CD4-positive, alpha-beta T cell treated with Interferon alpha-2 for 1 hour (primary cell): ENCODE measurements at places on chromosomes 11 and 22.

GRCh38 chr11:84663731-84664130 is 963.4 kb downstream of the DLG2 start:
- no peak for DNase-seq

DNA sequence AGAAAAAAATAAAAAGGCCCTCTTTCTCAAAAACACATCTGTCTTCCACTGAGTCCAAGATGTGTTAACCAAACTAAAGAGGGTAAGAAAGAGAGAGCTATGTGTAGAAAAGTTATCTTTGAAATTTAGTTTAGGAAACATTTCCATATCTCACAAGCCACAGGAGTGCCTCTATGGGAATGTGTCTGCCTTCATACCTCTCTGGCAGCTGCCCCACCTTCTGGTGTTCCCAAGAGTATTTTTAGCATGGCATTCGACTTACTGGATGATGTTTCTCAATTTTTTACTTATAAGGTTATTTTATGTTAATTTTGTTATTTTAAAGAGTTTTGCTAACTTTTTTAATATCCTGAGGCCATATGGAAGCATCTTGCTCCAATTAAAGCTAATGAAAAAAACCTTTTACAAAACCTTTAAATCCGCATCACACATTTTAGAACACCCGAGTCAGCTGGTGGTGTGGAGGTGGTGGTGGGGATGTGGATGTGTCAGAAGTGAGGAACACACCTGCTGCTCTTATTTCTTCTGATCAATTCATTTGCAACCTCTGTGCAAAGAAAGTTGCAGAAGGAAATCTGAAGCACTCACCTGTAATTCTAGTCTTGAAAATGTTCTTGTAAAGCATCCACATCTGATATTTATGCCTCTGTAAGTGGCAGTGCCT is 112.2 kb downstream of the NCAM1 start:
- no peak for DNase-seq

GRCh38 chr11:71995726-71996291 is 2.9 kb upstream of the IL18BP start:
- DNase-seq = no peak

GRCh38 chr11:123430721-123431497 is 840 bp downstream of the GRAMD1B start:
- DNase-seq = peak; percentile 65

GRCh38 chr11:19311308-19312030 is 70.7 kb upstream of the E2F8 start:
- DNase-seq = no peak

DNA sequence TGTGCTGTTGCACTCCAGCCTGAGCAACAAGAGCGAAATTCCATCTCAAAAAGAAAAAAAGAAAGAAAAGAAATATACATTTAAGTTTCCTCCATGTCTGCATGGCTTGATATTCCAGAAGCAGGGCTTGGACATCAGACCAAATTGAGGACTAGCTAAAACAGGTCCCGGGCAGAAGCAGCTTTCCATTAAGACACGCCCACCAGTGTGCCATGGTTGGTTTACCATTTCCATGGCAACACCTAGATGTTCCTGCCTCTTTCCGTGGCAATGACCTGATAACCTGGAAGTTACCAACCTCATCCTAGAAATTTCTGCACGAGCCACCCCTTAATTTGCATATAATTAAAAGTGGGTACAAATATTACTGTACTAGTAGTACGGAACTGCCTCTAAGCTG is 111.3 kb downstream of the NAT10 start:
- no peak for DNase-seq

DNA sequence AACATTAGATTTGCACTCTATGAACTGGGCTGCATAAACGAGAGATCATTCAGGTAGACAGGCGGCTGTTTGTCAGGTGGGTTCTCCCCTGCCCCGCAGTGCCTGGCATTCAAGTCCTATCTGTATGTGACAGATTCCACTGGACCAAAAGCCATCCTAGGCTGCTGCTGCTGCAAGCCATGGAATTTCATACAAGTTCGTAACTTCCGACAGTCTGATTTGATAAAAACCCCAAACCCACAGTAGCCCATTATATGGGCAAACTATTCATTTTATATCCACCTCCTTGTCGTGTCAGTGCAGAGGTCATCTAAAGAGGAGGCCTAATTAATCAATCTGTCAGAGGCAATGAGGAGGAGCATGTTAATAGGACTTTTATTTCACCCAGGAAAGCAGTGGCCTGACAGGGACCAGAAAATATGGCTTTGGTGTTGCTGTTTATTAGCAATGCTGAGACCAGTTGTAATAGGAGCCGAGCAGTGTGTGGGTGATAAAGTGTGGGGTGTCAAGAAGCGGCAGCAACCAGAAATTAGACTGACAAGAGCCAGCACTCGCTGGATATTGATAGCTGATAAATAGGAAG is 124.2 kb downstream of the ARL14EP start:
- DNase-seq = no peak

- no peak for DNase-seq
Measured at GRCh38 chr22:27639248-27640086, 162.1 kb downstream of the MN1 start.

GRCh38 chr22:37330200-37331033 is 48.1 kb downstream of the CYTH4 start:
- DNase-seq = peak; percentile 41

- DNase-seq = no peak
Measured at GRCh38 chr11:35066030-35066429, 72.9 kb upstream of the CD44 start.

- DNase-seq = no peak
Measured at GRCh38 chr11:126816645-126817044, 183.9 kb downstream of the KIRREL3 start.

- DNase-seq = no peak
Measured at GRCh38 chr11:48177661-48178060, 38.9 kb upstream of the OR4B1 start.
